ENCODE measurements at places on chromosomes 7 and 10.

DNA sequence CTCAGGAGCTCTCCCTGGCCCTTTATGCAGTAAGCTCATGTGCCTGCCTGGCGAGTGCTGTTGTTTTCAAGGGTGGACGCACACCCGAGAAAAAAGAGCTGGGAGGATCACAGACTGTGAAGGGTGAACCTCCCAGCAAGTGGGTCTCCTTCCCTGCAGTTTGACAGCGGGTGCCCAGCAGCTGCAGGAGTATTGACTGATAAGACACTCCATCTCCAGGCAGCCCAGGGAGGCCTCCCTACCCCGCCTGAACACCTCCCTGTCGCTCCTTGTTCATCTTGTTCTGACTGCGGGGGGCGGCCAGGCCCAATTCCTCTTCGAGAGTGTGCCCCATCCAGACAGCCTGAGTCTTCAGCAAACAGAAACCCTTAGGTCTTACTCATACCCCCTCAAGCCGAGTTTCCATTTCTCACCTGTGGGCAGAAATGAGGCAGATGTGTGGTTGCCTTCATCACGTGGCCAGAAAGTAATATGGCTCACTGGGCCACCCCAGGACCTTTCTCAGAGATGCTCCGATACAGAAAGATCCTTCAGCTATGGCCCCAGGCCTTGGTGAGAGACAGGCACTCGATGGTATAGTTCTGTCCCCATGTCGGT lies 17.2 kb downstream of the MDH2 start:
- DNase-seq: no peak

GRCh38 chr10:62748386-62748785 lies 56.1 kb upstream of the ADO start:
- no peak for DNase-seq

GRCh38 chr7:35463176-35463700 lies 209.3 kb upstream of the TBX20 start:
- DNase-seq: no peak

DNA sequence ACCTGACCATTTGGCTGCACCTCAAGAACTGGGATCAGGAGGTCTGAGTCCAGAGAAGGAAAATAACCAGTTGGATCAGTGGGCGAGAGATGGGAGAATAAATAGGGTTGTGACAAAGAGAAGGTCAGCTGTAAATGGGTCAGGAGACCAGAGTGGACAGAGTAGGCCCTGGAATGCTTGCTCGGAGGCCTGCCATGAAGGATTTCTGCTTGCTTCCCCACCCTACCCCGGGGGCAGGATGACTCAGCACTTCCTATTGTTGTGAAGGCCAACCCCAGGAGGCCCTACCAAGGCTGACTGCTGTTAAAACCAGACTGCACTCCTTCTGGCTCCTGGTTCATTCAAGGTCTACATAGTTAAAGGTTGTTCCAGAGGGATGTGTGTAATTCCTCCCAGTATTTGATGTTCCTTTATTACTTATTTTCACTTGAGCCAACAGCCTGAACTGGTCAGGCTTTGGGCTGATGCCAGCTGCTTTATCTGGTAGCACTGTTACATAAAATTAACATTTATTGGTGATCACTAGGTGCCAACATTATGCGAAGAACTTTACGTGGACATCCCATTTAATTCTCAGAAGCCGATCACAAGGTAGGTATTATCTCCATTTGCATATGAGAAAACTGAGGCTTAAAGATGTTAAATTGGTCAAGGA lies 27.3 kb upstream of the IFRD1 start:
- peak; percentile 92 for DNase-seq

- no peak for DNase-seq
Observed at GRCh38 chr7:44279286-44279685, 46.1 kb downstream of the CAMK2B start.

GRCh38 chr7:156147756-156148504 lies 335.7 kb upstream of the SHH start:
- no peak for DNase-seq

DNA sequence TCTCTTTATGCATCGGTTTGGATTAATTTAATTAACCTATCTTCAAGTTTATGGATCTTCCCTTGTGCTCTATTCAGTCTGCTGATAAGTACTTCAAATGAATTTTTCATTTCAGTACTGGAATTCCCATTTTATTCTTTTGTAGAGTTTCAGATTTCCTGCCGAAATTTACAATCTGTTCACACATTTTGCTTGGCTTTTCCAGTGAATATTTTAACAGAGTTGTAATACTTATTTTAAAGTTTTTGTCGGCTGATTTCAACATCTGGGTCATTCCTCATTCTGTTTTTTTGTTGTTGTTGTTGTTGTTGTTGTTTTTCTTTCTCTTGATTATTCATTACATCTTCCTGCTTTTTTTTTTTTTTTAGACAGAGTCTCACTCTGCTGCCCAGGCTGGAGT lies 89.9 kb upstream of the KCNMA1 start:
- DNase-seq: no peak

DNA sequence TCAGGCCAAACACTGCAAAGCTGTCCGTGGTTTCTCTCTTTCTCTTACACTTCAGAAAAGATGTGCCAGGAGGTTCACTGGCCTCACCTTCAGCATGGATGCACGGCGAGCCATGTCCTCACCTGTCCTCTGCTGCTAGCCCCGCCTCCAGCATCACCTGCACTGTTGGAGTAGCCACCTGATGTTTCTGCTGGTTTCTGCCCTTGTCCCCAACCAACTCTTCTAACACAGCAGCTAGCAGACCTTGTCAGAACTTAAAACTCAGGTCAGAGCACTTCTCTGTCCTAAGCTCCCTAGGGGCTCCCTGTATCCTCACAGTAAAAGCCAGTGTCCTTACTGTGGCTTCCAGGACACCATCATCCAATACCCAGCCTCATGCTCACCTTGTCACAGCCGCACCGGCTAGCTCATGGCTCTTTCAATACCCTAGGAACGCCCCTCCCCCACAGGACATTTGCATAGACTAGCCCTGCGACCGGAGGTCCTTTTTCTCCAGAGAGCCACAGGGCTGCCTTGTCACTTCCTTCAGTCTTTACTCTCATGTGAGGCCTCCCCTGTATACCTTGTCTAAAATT lies 15.2 kb downstream of the PALD1 start:
- DNase-seq: peak; percentile 79

DNA sequence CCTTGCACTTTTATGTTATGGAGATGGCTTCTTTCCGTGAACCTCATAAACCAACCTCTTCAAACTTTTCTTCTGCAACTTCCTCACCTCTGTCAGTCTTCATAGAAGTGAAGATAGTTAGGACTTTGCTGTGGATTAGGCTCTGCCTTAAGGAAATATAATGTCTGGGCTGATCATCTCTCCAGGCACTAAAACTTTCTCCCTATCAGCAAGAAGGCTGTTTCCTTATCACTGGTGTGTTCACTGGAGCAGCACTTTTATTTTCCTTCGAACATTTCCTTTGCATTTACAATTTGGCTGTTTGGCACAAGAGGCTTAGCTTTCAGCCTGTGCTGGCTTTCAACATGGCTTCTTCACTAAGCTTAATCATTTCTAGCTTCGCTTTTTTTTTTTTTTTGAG lies 52.8 kb downstream of the ESYT2 start:
- no peak for DNase-seq

DNA sequence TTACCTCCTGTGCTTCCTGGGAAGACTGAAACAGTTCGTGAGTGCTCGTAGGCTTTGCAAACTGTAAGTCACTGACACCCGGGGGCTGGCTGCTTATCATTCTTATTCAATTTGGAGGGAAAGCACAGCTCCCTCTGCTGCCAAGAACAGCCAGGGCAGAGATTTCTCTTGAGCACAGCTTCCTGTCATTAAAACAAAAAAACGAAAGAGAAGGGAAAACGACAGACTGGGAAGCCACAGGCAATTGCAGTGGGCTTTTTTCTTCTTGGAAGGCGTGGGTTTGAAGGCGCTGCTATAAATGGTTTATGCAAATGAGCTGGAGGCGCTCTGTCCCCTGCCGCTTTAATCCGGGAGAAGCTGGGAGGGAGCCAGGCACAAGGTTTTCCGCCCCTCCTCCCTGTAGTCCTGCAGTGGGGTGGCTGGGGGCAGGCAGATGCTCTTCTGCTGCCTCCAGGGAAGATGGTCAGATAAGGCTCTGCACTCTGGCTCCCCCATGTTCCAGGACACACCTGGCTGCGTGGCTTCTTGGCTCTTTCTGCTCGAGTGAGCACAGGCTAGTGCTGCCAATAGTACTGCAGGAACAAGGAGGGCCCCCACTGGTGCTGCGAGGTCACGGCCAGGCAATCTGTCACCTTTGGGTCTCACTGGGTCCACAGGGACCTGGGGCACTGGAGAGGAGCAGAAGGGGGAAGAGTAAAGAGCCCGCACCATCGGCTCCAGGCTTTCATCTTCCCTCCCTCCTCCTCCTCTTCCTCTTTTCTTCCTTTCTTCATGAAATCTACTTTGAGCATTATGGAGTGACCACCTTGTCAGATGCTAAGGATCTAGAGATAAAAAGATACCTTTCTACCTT lies 49.5 kb downstream of the NEURL1 start:
- DNase-seq: peak; percentile 91

DNA sequence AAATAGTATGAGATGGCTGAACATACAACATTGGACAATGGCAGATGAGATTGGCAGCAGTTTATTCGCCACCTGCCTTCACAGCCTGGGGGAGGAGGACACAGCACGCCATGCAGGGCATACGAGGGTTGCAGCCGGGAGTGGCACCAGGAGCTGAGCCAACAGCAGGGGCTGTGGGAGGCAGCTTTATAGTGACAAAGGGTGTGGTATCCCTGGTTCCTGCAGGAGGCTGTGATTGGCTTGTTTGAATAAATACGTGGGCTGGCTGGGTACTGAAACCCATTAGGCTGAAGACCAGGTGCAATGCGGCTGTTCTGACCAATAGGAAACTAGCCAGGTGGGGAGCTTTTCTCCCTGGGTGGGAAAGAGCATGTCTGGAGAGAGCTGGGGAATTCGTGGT lies 68.9 kb upstream of the LEP start:
- peak; percentile 94 for DNase-seq

DNA sequence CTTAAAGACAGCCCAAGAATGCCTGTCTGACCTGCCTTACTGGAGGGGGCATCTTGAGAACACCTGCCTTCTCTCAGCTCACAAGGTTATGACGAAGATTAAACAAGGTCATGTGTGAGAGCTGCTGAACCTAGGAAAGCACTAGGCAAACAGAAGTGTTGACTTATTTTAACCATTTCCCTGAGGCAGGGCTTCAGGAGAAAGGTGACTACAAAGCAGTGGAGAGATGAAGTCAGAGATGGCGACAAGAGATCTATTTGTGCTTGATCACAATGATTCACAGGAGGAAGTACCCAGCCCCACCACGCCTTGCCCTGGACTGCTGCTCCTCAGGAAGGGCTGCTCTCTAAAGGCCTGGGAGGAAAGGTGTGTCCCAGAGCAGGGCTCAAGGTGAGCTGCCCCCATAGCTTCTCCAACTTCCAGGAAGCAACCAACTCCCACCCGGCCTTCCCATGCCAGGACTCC lies 27.8 kb downstream of the STN1 start:
- no peak for DNase-seq

All from NCI-H146 (cell line).